Suppressor macrophage (primary cell): ENCODE measurements at places on chromosomes 7 and 10.

DNA sequence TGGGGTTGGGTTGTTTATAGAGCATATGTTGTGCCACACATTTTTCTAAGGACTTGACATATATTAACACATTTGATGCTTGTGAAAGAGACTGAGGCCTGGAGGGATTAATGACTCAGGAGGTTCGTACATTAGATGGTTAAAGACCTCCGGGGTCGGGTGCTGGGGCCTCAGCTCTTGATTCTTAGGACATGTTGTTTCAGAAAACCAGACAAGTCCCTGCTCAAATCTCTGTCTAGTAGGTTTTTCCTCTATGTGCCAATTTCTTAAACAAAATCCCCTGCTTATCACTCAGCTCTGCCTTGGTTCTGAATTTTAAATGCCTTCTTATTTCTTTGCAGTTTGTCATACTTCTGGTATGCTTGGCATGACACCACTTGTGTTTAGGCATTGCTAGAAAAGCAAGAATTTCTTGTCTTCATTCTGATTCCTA, 5.8 kb downstream of the UPP1 start:
- DNase-seq: no peak

DNA sequence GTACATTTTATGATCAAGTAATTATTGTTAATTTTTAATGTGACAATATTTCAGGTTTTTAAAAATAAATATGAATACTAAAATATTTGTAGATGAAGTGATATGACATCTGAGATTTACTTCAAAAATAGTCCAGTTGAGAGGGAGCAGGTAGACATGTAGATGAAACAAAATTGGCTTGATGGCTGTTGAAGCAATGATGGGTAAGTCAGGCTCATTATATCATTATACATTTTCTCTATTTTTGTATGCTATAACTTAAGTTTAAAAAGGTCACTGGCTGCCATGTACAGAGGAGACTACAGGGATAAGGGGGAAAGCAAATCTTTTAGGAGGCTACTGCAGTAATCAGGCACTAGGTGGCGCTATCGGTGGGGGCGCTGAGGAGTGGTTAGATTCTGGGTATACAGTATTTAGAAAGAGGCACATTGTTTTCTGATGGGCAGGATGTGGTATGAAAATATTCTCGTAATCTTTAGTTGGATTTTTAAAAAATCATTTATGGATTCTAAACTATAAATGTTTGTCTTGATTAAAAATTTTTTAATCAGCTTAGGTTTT, 189.8 kb upstream of the IMMP2L start:
- peak; percentile 75 for DNase-seq

DNA sequence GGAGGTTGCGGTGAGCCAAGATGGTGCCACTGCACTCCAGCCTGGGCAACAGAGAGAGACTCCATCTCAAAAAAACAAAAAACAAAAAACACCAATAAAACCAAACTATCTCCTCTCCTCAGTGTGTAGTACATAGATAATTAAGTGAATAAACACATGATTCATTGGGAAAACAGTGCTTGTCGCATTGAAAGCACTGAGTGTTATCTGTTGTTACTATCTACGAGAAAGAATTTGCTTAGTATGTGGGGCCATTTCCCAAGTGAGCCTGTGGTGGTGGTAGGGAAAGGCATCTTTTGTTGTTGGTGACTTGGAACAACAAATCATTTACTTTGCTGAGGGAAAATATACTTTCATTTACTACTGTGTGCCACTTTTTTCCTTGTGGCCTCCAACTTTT, 42.6 kb downstream of the RSBN1L start:
- no peak for DNase-seq

DNA sequence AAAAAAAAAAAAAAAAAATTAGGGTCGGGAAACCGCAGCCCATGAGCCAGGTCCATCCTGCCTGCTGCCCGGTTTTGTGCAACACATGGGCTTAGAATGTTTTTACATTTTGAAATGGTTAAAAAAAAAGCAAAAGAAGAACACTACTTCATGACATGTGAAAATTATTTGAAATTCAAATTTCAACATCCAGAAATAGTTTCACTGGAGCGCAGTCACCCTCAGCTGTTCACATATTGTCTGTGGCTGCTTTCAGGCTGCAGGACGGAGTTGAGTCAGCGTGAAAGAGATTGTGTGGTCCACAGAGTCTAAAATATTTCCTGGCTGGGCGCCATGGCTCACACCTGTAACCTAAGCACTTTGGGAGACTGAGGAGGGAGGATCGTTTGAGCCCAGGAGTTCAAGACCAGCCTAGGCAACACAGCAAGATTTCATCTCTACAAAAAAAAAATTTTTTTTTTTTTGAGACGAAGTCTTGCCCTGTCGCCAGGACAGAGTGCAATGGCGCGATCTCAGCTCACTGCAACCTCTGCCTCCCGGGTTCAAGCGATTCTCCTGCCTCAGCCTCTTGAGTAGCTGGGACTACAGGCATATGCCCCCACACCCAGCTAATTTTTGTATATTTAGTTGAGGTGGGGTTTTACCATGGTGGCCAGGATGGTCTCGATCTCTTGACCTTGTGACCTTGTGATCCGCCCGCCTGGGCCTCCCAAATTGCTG, 63.9 kb upstream of the ECHDC3 start:
- peak; percentile 70 for DNase-seq

GRCh38 chr7:147829016-147829415, 761.5 kb upstream of the C7orf33 start:
- DNase-seq: no peak

DNA sequence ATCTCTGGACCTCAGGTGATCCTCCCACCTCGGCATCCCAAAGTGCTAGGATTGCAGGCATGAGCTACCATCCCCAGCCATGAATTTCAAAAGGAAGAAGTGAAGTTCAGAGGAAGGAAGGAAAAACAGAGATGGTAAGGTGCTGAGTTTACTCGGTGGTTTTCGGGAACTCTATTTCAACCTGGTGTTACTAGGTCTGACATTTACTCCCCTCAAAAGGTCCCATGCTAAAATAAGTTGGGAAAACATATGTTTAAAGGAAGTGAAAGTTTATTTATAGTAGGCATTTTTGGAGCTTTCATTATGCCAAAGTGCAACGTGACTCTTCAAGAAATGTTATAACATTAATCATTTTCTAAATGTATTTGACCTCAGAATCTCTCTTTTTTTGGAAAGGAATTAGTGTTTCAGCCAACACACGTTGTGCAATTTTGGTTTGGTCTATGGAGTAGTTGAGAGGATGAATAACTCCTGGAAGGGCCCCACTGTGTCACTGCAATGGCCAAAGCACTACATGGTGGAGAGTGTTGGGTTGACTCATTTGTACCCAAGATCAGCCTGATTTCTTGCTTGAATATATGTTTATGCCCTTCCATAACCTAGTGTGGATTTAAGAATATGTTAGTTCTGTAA, 114.7 kb upstream of the FAM171A1 start:
- no peak for DNase-seq

DNA sequence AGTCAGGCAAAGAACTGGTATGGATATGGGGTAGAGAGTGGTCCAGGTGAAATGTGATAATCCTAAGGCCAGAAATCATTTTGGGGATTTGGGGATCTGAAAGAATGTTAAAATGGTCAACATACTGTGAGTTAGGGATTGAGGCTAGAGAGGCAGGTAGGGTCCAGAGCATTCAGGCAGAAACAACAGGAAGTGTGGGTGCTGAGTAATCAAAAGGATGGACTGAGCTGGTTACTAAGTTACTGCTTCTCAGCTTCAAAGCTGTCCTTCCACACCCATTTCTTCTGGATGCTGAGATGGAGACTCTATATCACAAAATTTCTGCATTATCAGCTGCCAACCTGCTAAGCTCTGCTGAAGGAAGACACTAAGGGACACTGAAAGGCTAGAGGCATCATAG, 30.6 kb upstream of the PRKCQ start:
- no peak for DNase-seq

DNA sequence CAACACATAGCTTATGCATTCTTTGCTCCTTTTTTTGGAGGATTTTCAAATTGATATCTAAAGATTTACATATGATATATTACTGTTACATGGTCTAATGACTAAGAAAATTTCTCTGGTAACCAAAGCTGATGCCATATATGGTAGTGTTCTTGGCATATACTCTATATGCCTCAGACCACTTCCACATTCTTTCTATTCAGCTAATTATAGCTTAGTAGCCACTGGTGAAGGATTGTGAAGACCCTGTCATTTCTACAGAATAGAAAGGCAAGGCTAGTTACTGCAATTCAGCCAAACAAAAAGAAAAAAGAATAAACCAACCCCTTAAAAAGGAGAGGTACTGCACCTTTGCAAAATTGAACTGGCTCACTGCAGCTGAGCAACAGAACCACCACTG, 3.7 kb downstream of the PURB start:
- DNase-seq: peak; percentile 52

GRCh38 chr10:8051851-8052257, 2.6 kb upstream of the GATA3 start:
- DNase-seq: no peak

DNA sequence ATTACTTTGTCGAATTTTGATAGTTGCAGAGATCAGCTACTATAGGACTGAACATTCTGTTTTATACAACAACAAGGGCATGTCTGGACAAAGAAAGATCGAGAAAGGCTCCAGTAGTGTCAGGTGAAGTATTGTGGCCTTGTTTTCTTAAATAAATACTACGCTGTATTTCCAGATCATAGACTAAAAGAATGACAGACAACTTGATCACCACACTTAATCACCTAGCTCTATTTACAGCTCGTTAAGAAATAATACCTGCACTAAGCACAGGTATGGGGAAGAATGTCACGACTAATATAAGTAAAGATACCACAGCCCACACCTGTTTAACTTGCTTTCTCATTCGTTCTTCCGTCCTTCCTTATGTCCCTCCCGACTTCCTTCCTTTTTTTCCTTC, 269.2 kb downstream of the HGF start:
- DNase-seq: no peak

- no peak for DNase-seq
These were observed 8.2 kb upstream of the NPFFR1 start for GRCh38 chr10:70292004-70292403.

- DNase-seq: no peak
These were observed 4.0 kb downstream of the ITGB1 start for GRCh38 chr10:32954080-32954479.

- DNase-seq: no peak
These were observed 277.6 kb downstream of the KCND2 start for GRCh38 chr7:120550494-120551048.

- peak; percentile 41 for DNase-seq
These were observed 4.6 kb downstream of the TRPV6 start for GRCh38 chr7:142880876-142881505.

GRCh38 chr10:132397671-132398565, 918 bp downstream of the PWWP2B start:
- no peak for DNase-seq

DNA sequence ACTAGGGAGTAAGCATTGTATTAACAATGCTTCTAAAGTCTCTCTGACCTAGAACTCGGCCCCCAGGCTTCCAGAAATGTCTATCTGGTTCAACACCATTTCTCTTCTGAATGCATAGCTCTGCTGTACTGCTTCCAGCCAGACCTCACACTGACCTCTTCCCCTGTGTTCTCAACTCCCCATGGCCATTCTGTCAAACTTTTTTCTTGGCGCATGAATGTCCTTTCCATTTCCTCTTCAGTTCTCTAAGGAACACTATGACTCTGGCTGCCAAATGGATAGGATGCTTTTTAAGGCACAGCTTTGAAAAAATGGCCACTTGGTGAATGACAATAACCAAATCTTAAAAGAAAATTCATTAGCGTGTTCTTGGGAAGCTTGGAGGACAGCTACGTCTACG, 425.8 kb downstream of the ETV1 start:
- DNase-seq: no peak

GRCh38 chr10:104446151-104446550, 92.5 kb downstream of the CFAP58 start:
- no peak for DNase-seq
